ENCODE measurements at places on chromosomes 6 and 20.

- DNase-seq, result no peak
Observed at GRCh38 chr6:125764121-125764671, 14.8 kb downstream of the HEY2 start.

- no peak for DNase-seq
Observed at GRCh38 chr6:1037430-1038202, 274.3 kb upstream of the FOXQ1 start.

GRCh38 chr6:129112591-129112990 is 229.7 kb downstream of the LAMA2 start:
- no peak for DNase-seq

GRCh38 chr6:124961777-124962638 is at the start of gene RNF217:
RNF217 (plus strand) TSS chr6:124962437; CDS start chr6:124962545, 108 bp downstream.
- peak; percentile 74 for DNase-seq

DNA sequence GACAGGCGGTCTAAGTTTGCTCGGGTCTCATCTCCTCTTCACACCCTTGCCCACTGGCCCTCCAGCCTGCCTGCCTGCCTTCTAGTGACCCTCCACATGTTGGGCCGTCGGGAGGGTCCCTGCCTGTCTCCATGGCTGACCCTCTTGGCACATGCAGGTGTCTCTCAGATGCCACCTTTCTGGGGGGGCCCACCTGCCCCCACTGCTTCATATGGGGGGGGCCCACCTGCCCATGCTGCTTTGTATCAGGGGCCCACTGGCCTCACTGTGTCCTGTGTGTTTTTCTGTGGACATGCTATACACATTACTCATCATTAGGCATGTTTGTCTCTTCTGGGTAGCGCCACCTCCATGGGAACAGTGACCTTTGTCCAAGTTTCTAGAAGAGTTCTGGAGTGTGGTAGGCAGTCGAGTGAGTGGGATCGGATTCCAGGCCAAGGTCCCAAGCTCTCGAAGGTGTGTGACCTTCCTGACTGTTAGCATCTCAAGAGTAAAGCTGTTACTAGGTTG is 40.4 kb upstream of the KIF25 start:
- DNase-seq, result no peak

- no peak for DNase-seq
Observed at GRCh38 chr6:45477278-45477677, 99.5 kb upstream of the SUPT3H start.

GRCh38 chr20:62266340-62266739 is 28.0 kb downstream of the OSBPL2 start:
- no peak for DNase-seq

DNA sequence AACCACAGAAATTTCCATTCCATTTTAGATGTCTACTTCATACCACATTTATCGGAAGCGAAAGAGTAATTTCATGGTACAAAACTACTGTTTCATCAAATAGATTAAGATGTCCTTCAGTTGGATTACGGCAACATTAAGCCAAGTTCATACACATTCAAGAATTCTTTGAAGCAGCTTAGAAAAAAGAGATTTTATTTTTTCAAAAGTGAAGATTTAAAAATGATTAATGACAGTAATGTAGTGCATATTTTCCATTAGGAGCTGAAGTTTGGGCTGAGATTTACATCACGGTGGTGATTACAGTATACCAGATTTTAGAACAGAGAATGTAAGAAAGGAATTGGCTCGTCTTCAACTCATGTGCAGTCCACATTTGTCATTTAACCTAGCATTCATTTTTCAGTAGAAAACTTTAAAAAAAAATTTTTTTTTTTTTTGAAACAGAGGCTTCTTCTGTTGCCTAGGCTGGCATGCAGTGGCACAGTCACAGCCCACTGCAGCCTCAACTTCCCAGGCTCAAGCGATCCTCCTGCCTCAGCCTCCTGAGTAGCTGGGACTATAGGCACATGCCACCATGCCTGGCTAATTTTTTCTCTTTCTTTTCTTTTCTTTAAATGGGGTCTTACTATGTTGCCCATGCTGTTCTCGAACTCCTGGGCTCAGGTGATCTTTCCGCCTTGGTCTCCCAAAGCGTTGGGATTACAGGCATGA is 1.9 kb downstream of the SYNJ2 start:
- peak; percentile 75 for DNase-seq

All from fibroblast of upper back skin (primary cell).